Jurkat, Clone E6-1 (cell line): ENCODE measurements at places on chromosomes 5 and 9.

GRCh38 chr5:12114075-12114474 lies 209.8 kb upstream of the CTNND2 start:
- DNase-seq, result no peak

- no peak for DNase-seq
Measured at GRCh38 chr5:143396353-143396940, 7.0 kb downstream of the NR3C1 start.

GRCh38 chr5:112174959-112175594 lies 244.0 kb downstream of the EPB41L4A start:
- DNase-seq, result peak; percentile 68

DNA sequence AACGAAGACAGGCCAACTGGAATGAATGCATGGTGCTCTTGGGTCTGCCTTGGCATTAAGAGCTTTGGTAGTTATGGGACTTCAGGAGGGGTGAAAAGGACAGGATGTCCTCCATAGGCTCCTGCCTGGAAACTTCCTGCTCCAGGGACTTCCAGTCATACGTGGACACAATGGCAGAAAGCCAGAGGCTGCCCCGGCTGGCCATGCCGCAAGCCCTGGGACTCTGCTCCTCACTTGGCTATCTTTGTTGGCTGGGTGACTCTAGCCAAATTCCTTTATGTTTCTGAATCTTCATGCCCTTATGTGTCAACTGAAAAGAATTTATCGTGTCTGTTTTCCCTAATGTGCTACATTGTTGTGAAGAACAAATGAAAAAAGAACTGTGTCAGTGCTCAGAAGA lies 136.9 kb downstream of the SIL1 start:
- DNase-seq, result no peak

GRCh38 chr9:130347931-130348330 lies 82.4 kb downstream of the HMCN2 start:
- DNase-seq, result no peak

DNA sequence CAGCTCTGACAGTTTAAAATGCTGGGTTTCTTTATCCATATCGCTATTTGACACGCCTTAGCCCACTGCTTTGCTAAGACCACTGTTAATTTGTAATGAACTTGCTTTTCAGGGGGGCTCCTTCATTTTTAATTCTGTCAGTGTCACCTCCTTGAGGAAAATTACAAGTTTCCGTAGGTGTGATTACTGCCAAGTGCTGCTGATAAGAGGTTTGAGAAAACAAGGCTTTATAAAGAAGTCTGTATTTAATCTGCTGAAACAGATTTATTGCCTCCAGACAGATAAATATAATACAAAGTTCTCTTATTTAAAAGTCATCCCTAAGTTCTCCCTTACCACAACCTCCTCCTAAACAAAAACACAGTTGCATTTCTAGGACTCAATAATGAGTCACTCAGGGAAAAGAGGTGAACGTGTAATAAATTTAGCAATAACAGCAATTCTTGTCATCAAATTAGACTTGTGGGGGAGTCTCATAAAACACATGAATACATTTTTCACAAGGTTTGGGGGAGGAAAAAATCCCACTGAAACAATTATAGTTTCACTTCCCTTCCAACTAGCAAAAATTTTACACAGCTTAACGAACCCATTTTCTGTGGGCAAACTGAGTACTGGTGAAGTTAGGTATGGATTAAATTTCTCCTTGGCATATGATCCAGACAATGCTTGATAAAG lies 72.8 kb downstream of the MAPKAP1 start:
- no peak for DNase-seq

DNA sequence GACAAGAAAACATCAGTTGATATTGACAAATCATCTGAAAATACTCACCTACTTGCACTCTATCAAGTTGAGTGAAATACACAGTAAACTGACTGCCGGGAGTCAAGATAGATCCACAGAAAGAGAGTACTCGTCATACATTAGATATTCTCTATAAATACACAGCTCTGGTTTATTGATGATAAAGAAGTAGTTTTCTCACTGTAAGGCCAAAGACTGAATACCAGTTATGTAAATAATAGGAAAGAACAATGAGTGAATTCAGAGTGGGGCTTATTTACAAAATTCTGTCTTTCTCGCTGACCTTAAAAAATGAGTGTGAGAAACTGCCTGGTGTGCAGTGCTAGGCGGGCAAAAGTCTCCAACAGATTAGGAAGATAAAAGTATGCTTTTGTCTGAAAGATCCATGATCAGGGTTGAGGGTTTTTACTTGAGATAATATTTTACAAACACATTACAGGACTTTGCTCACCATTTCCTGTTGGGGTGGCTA lies 341.0 kb downstream of the KCTD16 start:
- DNase-seq, result no peak

- no peak for DNase-seq
Measured at GRCh38 chr5:174606646-174607045, 117.7 kb upstream of the MSX2 start.

DNA sequence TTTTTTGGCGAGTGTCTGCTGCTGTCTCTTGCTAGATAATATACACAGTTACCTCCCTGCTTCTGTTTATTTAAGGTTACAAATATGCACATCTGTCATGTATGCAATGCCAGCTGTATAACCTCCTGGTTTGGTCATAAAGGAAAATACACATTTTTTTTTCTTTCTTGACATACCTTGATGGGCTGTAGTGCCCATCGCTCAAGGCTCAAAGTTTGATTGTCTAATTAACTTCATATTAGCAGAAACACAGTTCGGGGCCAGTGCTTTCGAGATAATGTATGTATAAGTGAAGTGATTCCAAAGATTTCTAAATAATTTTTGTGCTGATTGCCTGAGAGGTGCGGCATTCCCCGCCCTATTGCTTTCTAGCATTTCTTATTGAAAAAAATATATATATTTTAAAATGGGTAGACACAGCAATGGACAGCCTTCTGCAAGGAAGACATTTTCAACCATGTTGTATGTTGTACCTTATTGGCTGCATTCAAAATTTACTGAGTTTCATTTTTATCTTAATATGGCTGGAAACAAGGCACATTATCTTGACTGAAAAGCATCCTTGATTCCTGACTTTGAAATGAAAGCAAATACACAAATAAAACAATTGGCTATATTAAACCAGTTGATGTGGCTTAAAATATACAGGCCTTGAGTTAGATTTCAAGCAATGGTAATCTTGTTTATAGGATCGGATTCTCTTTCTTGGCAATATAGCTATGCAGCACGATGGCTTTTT lies 206.2 kb downstream of the MEF2C start:
- no peak for DNase-seq

DNA sequence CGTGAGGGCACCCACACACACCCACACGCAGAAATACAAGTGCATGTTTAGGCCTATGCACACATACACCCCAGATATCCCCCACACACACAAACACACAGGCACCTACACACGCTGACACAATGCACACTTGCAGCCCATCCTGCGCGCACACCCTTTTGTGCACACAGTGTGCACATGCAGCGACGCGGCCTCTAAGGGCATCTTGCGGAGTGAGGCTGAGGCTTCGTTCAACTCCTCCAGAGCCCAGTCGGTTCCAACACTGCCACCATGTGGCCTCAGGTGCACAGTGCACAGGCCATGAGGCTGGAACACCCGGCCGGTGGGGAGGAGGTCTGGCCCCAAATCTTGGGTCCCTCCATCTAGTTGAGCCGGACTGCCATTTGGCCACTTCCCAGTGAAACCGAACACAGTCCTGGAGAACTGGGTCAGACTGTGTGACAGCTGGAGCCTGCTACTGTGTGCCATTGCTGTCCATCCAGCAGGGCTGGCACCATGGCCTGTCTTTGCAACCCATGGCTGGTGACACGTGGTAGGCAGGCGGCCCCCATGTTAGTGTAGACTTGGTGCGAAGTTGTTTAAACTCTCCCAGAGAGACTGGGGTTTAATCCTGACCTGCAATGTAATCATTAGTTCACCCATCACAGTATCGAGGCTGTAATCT lies 97.7 kb upstream of the MVB12B start:
- DNase-seq, result peak; percentile 49

- peak; percentile 68 for DNase-seq
Measured at GRCh38 chr9:73151653-73152542, at the start of gene ANXA1. Gene ANXA1, plus strand, starts transcription at chr9:73151865. Its CDS starts 6,671 bp downstream, at chr9:73158536.

DNA sequence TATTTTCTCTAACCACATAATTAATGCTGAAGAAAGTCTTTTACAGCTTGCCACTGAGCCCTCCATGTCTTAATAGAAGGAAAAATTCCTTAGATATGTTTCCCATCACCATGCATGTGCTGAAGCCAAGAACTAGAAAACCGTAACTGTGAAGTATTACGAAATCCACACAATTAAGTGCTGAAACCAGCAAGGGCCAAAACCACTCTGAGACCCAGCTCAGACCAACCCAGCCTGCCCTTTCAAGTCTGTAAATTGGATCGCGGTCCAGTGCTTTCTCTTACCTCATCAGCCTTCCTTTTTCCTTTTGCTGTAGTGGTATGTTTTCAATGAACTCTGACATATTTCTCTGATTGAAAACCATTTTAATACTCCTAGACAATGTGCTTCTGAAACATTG lies 26.3 kb downstream of the SEMA5A start:
- DNase-seq, result no peak

- no peak for DNase-seq
Measured at GRCh38 chr9:123168586-123168985, 99.8 kb downstream of the STRBP start.

- no peak for DNase-seq
Measured at GRCh38 chr5:74252044-74252443, 388.5 kb downstream of the ENC1 start.

DNA sequence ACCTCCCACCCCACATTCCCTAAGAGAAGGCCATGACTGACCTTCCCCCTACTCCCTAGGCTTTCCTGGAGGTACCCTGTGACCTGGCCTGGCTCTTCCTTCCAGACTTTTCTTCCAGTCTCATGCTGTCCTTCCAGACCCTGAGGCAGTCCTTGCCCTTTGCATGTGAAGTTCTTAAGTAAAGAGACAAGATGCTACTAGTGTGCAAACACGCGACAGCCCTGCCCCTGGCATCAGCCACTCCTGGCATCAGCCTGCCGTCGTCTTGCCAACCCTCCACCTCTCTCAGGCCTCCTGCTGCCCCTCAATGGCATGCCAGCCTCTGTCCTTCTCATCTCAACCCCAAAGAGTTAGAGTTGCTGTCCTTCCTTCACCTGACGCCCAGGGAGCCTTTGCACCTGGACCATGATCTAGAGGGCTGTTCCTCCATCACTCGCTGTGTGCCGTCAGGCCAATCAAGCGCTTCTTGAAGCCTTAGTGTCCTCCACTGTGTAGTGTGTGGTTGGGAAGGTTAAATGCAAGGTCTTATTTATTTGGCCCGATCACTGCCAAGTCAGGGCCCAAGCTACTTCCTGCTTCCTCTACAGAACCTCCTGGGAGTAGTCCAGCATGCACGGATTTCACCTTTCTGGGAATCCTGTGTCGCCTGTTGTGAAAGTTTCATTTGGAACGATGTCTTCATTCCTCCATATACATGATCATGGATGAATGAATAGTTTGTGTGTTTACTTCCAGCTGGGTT lies 61.9 kb downstream of the WWC1 start:
- DNase-seq, result no peak

GRCh38 chr5:6862306-6862705 lies 149.1 kb downstream of the TENT4A start:
- no peak for DNase-seq

DNA sequence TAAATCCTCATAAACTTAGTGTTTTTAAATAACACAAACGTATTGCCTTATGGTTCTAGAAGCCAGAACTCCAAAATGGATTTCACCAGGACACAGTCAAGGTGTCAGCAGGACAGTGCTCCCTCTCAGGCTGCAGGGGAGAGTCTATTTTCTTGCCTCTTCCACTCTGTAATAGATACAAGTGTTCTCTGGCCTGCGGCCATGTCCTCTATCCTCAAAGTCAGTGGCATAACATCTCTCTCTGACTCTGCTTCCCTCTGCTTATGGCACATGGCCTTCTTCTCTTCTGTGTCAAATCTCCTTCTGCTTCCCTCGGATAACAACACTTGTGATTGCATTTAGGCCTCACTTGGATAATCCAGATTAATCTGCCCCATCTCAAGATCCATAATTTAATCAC lies 129.4 kb upstream of the OR13F1 start:
- no peak for DNase-seq

DNA sequence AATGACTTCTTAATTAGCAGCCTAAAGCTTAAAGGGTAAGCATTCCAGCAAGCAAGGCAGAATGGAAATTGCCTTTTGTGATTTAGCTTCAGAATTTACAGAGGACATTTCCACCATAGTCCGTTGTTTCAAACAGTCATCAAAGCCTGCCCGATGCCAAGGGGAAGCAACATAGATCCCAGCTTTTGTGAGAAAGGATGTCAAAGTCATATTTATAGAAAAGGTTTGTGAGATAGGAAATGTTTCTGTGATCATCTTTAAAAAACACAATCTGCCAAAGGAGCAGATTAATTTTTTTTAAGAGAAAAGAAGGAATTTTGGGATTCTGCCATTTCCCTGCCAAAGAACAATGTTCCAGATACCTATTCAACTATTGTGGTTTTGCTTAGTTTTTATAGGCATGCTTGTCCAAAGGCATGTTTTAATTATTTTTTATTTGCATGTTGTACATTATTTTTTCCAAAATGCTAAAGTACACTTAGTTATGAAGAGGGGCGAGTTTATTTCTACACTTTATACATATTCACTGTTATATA lies 346.9 kb downstream of the ZNF608 start:
- DNase-seq, result no peak

GRCh38 chr5:133705331-133705730 lies 93.0 kb upstream of the FSTL4 start:
- no peak for DNase-seq

DNA sequence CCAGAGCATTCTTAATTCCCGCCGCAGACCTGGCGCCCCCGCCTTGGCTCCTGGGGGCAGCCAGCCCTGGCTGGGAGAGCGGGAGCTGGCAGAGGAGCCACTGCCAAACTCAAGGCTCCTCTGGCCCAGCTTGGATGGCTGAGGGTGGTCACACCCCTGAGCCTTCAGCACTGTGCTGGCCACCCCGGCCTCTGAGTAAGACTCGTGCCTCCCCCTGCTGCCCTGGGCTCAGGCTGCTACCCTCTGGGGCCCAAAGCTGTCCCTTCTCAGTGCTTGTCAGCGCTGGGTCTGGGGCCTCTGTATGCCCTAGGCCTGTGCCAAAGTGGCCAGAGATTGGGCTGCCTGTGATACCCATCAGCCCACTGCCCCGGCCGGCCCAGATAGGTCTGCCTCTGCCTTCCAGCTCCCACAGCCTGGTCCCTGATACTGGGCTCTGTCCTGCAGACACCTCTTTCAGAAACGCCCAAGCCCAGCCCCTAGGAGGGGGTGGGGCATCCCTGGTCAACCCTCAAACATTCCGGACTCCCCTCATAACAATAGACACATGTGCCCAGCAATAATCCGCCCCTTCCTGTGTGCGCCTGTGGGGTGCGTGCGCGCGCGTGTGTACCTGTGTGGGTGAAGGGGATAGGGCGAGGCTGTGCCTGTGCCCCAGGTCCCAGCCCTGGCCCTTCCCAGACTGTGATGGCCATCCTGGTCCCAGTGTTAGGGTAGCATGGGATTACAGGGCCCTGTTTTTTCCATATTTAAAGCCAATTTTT lies 4.4 kb upstream of the PRR7 start:
- DNase-seq, result no peak

GRCh38 chr5:82332064-82332855 lies 54.1 kb upstream of the RPS23 start:
- DNase-seq, result no peak

- DNase-seq, result no peak
Measured at GRCh38 chr9:112494153-112494552, 7.5 kb downstream of the KIAA1958 start.

GRCh38 chr9:4339836-4340560 lies 40.1 kb upstream of the GLIS3 start:
- no peak for DNase-seq

GRCh38 chr9:77598524-77598923 lies 49.6 kb downstream of the GNA14 start:
- DNase-seq, result no peak
